ENCODE measurements at places on chromosomes 7 and 10. TPM values are rescaled to one million over a fixed set of nuclear protein-coding genes. Genes with fewer than 3 reads are reported as not detected.
A peak's percentile ranks its signal among the peaks of the same experiment; 100 is the strongest.

The TMEM209 gene
- polyA plus RNA-seq = 16.7 TPM

The SRI gene
- 53.0 TPM for polyA plus RNA-seq

The CPA2 gene
- not detected for polyA plus RNA-seq

The NUB1 gene
- polyA plus RNA-seq = 37.2 TPM

GRCh38 chr10:6401558-6402348 is 178.3 kb downstream of the PRKCQ start:
- H3K4me3 ChIP-seq = no peak overlapping the region
- H3K27me3 ChIP-seq = no peaks in the 10 kb centered on the region
- peak; percentile 72 for DNase-seq

DNA sequence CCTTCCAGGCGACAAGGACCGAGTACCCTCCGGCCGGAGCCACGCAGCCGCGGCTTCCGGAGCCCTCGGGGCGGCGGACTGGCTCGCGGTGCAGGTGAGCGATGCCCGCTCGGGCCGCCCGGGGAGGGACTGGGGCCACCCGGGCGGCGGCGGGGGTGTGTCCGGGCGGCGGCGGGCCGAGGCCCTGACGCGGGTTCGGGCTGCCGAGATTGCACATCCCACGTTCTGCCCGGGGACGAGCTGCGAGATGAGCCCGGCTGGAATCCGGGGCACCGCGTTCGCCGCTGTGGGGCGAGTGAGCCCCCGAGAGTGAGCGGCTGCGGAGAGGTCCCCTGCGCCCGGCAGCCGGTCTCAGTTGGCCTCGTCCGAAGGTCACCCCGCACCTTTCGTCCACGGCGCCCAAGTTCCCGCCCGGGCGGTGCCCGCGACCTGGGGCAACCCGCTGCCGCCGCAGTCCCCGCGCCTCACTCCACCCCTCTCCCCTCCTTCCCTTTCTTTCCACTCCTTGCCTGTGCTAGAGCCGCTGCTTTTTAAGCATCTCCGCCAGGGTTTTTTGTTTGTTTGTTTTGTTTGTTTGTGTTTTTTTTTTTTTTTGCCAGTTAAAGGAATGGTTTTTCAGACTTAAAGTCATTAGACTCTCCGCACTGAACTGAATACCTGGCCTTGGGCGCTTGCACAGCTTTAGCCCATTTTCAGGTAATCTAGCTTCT is 515 bp downstream of the RALA start:
- H3K27me3 ChIP-seq = no peaks in the 10 kb centered on the region
- peaks cover 34% of the 10 kb centered on the region for H3K4me1 ChIP-seq
- peak overlapping the region; percentile 84 for H3K4me3 ChIP-seq
- no peaks in the 10 kb centered on the region for H3K36me3 ChIP-seq

DNA sequence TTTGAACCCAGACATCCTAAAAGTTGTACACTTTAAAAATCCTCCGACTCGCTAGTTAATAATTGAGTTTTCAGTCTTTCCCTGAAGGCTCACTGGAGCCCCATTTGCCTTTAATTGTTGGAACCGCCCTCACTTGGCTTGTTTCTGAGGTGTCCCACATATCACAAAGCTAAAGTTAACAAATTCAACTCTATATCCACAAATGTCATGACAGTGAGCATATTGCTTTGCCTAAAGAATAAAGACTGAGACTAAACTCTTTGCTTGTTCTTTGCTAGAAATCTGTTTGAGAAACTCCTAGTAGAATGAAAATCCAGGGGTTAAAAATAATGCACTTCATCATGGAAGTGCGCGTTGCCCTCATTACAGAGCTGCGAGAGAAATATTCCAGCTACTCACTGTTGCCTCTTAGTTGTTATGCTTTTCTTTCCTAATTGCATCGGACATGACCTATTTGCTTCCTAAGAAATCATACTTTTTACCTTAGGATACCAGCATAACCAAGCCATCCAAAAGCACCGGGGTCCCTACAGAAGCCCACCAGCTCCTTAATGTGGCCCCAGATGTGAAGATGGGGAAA is 752 bp downstream of the THSD7A start:
- no peaks in the 10 kb centered on the region for H3K36me3 ChIP-seq
- peak overlapping the region; percentile 56 for H3K4me3 ChIP-seq
- H3K27me3 ChIP-seq = peaks cover 27% of the 10 kb centered on the region
- H3K27ac ChIP-seq = no peak overlapping the region

DNA sequence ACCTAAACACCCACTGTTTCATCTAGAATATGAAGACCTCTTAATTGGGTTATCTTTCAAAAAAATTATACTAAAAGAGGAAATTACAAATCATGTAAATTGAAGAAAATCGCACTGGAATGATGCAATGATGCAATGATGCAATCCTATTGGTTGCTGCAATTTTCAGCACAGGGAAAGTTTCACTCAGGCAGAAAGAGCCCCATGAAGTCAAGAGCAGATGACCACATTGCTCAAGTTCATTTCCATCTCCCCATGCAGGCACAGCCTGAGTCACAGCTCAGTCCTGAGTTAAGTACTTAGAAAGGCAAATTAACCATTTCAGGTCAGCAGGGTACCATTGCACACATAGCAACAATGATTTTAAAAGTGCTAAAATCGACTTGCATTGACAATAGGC is 180.3 kb upstream of the MYO3A start:
- H3K36me3 ChIP-seq = no peaks in the 10 kb centered on the region
- no peaks in the 10 kb centered on the region for H3K27me3 ChIP-seq
- H3K4me1 ChIP-seq = peaks cover 39% of the 10 kb centered on the region
- peak overlapping the region; percentile 66 for H3K27ac ChIP-seq
- H3K4me3 ChIP-seq = no peak overlapping the region

DNA sequence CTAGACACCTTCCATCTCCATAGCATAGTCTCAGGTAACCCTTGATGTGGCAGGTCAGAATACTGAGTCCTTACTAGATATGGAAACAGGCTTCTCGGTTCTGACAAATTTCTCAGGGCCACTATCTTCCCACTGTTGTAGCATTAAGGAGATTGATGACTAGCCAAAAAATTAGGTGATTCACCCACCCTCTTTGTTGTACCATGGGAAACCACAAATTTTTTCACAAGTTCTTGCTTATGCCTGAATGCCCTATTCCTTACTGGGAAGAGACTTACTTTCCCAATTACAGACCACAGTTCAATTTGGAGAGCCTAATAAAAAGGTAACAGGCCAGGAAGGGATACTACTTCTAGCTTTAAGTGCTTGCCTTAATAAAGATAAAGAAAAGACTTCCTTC is 948.8 kb downstream of the GRM8 start:
- no peak for DNase-seq
- H3K36me3 ChIP-seq = no peaks in the 10 kb centered on the region
- H3K27me3 ChIP-seq = no peaks in the 10 kb centered on the region
- no peak overlapping the region for H3K27ac ChIP-seq

- DNase-seq = no peak
- no peaks in the 10 kb centered on the region for H3K27me3 ChIP-seq
- no peak overlapping the region for H3K4me3 ChIP-seq
- H3K4me1 ChIP-seq = no peaks in the 10 kb centered on the region
- H3K27ac ChIP-seq = no peak overlapping the region
- H3K36me3 ChIP-seq = no peaks in the 10 kb centered on the region
These were observed 370.2 kb downstream of the GATA3 start for GRCh38 chr10:8424555-8425211.

The NKX2-3 gene
- not detected for polyA plus RNA-seq

- H3K4me1 ChIP-seq = no peaks in the 10 kb centered on the region
- no peaks in the 10 kb centered on the region for H3K27me3 ChIP-seq
- no peak overlapping the region for H3K27ac ChIP-seq
- no peak for DNase-seq
- H3K36me3 ChIP-seq = no peaks in the 10 kb centered on the region
These were observed 325.6 kb downstream of the HPSE2 start for GRCh38 chr10:98910048-98910447.

The MSMB gene
- polyA plus RNA-seq = not detected

DNA sequence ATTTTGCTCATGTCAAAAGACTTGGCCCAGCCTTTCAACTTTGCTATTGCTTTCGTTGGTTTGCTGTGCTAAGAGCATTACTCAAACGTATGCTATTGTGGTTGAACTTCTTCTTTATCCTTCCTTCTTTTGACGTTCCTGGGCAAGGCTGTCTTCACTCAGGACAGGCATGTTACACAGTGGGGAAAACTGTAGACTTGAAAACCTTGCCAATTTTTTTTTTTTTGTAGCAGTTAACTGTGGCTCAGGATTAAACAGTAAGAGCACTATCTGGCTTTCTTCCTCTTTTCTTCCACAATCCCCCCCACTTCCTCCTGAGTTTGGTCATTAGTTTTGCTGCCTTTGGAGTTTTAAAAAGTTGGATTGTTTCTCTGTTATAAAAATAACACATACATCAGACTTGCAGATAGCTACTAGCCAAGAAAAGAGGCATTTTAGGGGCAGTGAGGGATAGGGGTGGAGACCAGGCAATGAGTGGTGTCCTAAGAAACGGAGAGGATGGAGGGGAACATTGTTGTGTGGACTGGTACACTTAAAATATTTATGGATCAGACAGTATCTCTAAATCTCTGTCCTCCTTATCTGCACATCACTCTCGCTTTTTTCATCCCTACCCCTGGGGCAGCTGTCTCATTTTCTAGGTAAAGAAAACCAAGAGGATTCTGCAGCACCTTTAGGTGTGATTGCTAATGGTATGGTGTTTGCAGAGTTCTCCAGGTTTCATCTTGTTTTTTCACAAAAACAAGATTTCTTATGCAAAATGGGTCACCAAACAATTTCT is 181.7 kb downstream of the LRMDA start:
- H3K36me3 ChIP-seq = no peaks in the 10 kb centered on the region
- DNase-seq = peak; percentile 85
- peak overlapping the region; percentile 79 for H3K27ac ChIP-seq
- H3K27me3 ChIP-seq = no peaks in the 10 kb centered on the region
